ENCODE measurements at places on chromosomes 5 and 9.

DNA sequence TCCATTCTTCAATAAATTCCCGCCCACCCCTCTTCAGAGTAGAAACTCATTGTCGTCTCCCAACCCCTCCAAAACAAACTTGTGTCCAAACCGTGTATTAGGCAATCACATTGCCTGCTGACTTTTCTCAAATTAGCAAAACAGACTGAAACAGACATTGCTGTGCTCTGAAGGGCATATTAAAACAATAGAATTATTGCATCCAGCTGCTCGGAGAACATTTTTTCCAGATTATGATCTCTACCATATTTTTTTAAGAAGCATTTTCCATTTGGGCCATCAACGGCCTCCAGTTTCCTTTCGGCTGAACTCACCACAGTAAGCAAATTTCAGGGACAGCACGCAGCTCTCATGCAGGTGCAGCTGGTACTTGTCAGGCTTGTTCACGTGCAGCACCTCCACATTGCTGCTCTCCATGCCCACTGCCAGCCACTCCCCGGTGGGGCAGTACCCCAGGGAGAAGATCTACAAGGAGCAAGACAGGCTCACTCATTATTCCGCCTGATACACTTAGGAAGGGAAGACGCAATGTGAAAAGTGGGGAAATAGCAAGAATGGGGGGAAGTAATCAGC lies 104.1 kb downstream of the TLE1 start:
- no peak for DNase-seq

- DNase-seq, result no peak
Measured at GRCh38 chr5:75042522-75042921, 9.8 kb downstream of the GCNT4 start.

DNA sequence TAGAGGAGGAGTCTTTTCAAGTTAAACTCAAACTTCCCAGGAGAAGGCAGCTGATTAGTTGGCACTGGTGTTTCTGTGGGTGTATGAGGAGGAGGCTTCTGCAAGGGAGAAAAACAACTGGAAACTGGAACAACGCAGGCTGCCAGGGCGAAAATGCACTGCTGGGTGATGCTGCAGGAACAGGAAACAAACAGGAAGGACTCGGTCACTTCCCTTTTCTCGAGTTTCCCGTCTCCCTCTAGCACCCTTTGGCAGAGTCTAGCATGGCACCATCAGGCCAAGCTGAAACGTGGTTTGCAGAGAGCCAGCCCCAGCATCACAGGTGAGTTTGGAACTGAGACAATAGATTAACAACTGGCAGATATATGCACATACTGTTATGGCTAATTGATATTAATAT lies 77.5 kb upstream of the CAST start:
- DNase-seq, result no peak

- DNase-seq, result no peak
Measured at GRCh38 chr5:8807636-8808035, 738.2 kb downstream of the SEMA5A start.

- no peak for DNase-seq
Measured at GRCh38 chr5:76081811-76082771, 1.1 kb upstream of the SV2C start.

GRCh38 chr9:104682642-104683041 lies 11.7 kb upstream of the OR13D1 start:
- no peak for DNase-seq

GRCh38 chr5:40447438-40447837 lies 232.3 kb upstream of the PTGER4 start:
- no peak for DNase-seq
